ENCODE measurements at places on chromosomes 4 and X.

- no peak for DNase-seq
These were observed 2032.8 kb downstream of the PCDH7 start for GRCh38 chr4:32752962-32753361.

DNA sequence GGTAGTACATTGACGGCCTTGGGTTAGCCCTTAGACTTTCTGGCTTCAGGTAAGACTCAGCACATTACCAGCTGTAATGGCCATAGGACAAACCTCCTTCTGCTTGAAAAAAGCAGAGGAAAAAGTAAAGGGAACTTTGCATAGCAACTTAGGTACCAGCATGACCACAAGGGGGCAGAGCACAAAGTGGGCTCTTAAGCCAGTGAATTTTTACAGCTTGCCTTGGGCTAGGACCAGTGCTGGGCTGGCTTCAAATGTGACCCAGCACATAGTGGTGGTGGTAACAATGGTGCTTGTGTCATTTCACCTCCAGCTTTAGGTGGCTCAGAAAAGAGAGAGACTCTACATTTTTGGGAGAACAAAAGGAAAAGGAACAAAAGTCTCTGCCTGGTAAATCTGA lies 66.1 kb downstream of the KLHL4 start:
- peak; percentile 7 for DNase-seq

- DNase-seq, result no peak
These were observed 109.6 kb downstream of the PACRGL start for GRCh38 chr4:20809812-20810211.

GRCh38 chr4:119046263-119046662 lies 89.4 kb upstream of the MYOZ2 start:
- DNase-seq, result no peak

GRCh38 chr4:3390288-3390811 lies 51.4 kb upstream of the HGFAC start:
- no peak for DNase-seq

GRCh38 chr4:128549636-128550035 lies 259.9 kb upstream of the JADE1 start:
- no peak for DNase-seq

DNA sequence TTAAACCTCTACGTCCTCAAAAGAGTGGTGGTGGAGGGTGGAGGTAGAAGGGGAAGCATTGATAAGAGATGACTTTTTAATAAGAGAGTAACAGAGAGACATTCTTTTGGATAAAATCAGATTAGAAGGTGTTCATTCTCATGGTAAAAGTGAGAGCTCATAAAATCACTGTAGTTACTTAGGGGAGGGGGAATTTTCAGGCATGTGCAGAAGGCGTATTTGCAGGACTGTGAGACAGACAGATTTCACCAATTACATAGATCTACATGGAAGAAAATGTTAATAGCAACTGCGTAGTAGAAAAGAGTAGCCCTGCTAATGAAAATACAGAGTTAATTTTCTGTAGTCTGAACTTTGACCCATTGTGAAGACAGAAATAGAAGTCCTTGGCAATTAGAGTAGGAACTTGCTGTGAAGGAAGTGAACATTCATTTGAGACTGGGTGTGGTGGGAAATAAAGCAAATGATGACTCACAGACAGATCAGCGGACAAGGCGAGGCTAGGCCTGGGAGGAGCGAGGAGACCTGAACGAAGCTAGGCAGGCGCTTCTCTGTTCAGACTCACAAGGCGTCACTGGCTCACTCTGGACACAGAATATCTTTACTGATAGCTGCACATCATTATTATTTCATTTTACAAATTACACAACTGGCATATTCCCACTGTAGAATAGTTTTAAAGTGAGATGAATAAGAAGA lies 57.2 kb upstream of the FAM9C start:
- peak; percentile 89 for DNase-seq
